ENCODE measurements at places on chromosomes 16 and 17. TPM values are rescaled to one million over a fixed set of nuclear protein-coding genes. Genes with fewer than 3 reads are reported as not detected.

GRCh38 chr16:15894571-15895374 is 6.4 kb upstream of the CEP20 start:
- DNase-seq = no peak

- no peak for DNase-seq
Measured at GRCh38 chr16:89475144-89475543, 15.2 kb downstream of the ANKRD11 start.

DNA sequence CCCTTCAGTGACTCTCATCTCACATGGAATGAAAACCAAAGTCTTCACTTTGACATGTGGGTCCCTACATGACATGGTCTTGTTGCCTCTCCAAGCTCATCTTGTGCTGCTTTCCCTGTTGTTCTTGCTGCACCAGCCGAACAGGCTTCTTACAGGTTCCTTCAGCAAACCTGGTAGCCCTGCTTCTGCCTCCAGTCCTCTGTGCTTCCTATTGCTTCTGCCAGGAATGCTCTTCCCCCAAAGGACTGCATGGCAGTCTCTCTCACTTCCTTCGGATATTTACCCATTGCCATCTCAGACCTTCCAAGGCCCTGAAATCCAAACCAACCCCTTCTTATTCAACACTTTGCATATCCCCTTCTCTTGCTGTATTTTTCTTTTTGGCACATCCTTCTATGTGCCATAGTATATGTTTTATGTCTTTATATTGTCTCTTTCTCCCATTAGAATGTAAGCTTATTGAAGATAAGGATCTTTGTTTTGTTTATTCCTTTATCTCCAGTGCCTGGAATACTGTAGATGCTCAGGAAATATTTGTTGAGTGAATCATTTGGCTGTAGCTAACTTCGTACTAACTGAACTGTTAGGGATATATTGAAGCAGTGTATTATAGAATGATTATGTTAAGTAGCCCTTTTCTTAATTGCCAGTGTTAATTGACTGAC is 57.9 kb upstream of the SLC12A3 start:
- no peak for DNase-seq

GRCh38 chr16:69941251-69942098 is 9.7 kb upstream of the CLEC18A start:
- DNase-seq = no peak

DNA sequence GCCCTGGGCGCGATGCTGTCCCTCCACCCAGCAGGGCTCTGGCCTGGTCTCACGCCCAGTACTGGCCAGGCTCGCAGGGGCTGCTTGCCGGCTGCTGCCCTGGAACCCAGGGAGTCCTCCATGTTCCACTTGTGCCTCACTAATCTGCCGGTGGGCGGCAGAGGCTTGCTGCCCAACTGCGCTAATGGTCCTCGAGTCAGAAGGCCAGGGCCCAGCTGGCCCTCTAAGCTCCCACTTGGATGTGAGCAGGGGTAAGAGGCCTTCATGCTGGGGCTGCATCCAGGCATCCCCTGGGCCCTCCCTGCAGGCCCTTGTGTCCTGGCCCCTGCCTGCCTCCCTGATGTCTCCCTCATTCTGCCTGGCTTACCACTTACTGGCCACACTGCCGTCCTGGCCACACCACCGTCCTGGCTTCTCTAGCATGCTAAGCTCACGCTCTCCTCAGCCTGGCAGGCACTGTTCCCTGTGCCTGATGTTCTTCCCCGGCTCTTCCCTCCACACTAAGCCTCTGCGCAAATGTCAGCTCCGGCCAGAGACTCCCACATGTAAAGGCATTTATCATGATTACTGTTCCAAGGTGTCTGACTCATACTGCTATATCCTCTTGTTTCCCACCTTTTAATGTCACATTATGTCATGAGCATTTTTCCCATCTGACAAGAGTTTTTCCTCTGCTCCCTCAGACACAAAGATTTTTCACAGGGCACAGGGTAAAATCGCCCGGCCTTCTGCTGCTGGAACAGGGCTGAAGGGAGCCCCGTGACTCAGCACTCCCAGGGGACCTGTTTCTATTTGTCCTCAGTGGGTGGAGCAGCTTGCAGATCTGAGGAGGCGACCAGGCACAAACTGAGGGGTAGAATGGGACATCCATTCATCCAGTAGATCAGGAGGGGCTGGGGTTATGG is 15.9 kb downstream of the B9D1 start:
- DNase-seq = no peak

DNA sequence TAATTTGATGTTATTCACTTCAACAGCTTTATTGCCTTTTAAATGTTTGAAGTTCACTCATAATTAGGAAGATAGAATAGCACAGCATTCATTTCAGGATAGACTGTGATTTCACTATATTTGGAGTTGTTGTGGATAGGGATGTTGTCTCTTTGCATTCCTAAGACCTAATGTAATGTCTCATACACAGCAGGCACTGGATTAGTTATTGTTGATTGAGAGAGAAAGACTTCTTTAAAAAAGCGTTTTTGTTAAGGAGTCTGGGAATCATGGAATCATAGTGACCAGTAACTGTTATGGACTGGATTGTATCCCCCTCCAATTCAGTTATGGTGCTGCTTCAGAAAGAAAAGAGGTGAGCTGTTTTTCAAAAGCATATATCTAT is 122.0 kb downstream of the USP22 start:
- no peak for DNase-seq

DNA sequence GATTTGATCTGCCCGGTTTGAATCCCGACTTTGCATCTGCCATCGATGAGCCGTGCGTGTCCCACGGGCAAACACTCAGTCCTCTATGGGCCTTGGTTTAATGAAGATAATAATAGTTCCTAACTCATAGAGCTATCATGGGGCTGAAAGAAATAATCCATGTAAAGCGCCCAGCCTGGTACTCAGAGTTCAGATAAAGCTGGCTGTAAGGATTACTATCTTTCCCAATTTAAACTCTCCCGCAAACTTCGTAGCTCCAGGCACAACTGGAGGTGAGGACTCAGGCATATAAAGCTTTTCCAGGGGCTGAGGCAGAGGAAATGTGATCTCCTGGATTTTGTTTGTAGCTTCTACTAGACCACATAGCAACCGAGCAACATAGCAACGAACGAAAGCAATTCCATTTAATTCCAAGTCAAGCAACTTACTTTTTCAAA is 16.3 kb downstream of the ALOX15 start:
- no peak for DNase-seq

- no peak for DNase-seq
Measured at GRCh38 chr17:74806334-74806733, 30.2 kb upstream of the NAT9 start.

DNA sequence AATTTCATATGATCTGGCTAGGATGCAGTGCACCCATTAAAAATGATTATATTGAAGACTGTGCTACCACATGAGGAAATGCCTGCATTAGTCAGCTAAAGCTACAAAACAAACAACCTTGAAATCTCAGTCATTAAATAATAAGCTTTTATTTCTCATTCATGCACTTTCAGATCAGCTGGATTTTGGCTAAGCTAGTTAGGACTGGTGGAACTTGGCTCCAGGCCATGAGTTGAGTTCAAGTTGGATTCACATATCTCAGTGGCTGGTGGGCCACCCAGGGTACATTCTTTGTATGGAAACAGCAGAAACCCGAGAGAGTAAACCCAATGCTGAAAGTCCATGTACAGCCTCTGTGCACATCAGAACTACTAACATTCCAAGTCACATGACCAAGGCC is 6.4 kb upstream of the SLFN12L start:
- no peak for DNase-seq

DNA sequence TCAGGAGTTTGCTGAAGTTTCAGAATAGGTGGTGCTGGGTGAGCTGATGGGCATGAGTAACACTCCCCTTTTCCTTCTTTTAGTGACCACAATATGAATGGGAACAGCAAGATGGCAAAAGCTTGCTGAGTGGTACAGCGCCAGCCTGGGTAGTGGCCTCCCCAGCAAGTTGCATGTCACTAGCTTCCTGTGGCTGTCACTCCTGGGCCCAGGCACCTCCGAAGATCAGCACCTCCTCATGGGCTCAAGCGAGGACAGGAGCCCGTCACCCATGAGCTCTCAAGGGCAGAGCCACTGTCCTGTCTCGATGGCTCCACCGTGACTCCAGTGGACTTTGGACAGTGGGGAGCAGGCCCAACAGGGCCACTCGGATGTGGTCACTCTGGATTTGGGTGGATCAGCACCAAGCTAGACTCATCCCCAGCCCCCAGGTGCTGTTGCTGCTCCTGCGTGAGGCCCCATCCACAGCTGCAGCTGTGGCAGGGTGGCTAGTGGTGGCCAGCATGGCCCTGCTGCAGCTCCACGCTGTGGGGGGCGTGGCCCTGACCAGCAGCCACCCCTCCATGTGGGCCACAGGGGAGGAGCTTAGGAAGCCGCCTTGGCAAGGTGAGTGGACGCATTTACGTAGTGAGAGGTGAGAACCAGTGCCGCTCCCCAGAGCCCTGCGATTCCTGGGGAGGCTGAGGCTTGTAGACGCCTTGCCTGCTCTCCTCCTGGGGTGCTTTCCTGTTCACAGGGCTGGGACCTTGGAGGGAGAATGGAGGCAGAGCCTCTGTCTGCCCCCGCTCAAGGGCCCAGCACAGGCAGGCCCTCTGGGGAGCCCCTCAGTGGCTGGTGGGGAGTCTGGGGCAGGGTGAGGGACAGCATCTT is 13.6 kb upstream of the DNASE1 start:
- no peak for DNase-seq

- DNase-seq = no peak
Measured at GRCh38 chr17:82118815-82119380, 20.9 kb upstream of the FASN start.

DNA sequence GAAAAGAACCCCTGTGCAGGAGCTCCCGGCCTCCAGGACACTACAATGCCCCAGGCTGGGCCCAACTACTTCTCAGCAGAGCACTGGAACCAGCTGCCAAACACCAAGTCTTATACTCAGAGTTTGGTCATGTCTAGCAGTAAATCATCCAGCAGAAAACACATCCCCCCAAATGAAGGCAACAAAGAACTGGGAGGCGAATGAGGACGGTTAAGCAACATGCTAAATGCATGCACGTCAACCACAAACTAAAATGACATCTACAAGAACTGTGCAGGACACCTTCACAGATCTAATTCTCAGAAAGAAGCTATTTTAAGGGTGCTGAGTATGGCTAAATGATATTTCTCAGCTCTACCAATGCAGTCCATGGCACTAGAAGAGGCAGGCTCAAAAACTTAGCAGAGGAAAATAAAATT is 7.6 kb upstream of the IRX5 start:
- DNase-seq = no peak

GRCh38 chr16:9469512-9469911 is 378.1 kb downstream of the HAPSTR1 start:
- no peak for DNase-seq

GRCh38 chr16:11662582-11662981 is 5.7 kb upstream of the SNN start:
- no peak for DNase-seq

GRCh38 chr16:17468611-17469010 is 2.1 kb downstream of the XYLT1 start:
- DNase-seq = no peak

- DNase-seq = no peak
Measured at GRCh38 chr16:11557801-11558200, 28.9 kb downstream of the LITAF start.

GRCh38 chr16:62738666-62739460 is 702.6 kb upstream of the CDH8 start:
- DNase-seq = no peak

DNA sequence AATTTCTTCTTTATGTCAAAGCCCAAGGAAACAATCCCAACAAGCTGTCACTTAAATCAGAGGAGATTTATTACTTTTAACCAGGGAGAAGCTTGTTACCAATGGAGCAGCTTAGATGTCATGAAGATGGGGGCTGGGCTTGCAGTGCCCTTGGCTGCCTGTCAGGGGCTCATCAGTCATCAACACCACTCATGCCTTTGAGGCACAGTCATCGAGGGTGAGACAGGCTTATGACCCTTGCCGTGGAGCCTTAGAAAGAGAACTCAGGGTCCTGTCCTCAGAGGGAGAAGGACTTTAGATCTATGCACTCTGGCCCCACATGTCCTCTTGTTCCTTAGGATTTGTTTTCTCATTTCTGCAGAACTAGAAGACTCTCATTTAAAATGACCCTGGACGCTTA is 318.3 kb downstream of the CBLN1 start:
- no peak for DNase-seq

GRCh38 chr17:34015253-34015652 is 239.8 kb upstream of the CCL2 start:
- no peak for DNase-seq

DNA sequence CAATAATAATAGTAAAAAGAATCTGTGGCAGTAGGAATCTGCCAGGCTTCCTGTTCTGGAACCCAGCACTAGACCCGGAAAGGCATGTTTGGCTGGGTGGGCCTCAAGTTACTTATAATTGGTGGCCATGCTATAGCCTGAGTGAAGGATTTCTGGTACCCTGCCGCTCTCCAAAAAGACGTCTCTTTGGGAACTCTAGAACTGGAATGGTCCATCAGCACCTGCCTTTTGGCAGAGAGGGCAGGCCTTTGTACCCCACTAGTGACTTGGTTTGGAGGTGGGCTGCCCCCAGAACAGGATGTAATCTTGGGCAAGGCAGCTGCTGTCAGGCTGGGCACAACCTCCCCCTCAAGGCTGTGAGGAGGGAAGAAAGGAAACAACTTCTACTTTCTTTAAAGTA is 29.3 kb upstream of the ST6GALNAC1 start:
- DNase-seq = no peak

DNA sequence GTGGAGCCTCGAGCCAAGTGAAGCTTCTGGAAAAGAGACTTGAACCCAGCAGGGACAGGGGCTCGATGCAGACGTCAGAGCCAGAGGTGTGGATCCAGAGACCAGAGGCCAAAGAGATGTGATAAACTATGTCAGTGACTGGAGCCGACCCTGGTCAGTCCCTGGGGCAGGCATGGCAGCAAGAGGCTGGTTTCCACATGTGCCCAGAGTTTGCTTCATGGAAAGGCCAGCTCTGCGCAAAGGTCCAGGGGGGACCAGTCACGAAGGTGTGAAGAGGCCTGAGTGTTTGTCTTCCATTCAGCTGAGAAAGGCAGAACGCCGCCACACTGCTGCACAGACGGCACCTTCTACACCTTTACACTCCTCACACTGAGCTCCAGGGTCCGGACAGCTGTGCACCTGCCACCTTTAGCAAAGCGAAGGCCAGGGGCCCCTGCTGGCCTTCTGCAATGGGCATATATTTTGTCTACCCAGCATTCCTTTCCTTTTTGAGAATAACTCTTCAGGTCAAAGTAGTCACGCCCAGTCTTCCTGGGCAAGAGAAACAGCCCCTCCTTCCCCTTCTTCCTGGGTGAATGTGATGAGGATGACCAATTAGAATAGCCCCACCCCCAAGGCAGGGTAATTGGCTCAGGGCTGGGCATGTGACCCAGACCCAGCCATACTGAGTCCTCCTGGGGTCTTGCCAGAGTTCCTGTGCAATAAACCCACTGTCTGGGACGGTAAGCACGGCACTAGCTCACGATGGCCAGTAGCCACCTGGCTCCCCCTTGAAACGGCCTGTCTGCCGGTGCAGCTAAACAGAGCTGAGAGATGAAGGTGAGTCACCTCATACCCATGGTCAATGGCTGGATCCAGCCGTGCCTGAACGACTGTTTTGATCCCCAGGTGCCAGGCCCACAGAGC is 2.3 kb upstream of the RPH3AL start:
- DNase-seq = no peak

GRCh38 chr17:74491626-74492025 is 25.2 kb downstream of the CD300A start:
- no peak for DNase-seq

- no peak for DNase-seq
Measured at GRCh38 chr16:23082161-23082788, 67.0 kb downstream of the USP31 start.

Gene OR4D1
- 1.4 TPM for polyA plus RNA-seq

Gene HOXB4
- 0.14 TPM for polyA plus RNA-seq

Gene HBA1
- 207 TPM for polyA plus RNA-seq

Gene CCL17
- not detected for polyA plus RNA-seq

Gene NTN1
- not detected for polyA plus RNA-seq

Gene SCGB1C2
- polyA plus RNA-seq = not detected

Gene OR3A1
- polyA plus RNA-seq = not detected

Gene CEP112
- not detected for polyA plus RNA-seq

Gene CLDN9
- polyA plus RNA-seq = not detected

Data from immature natural killer cell (primary cell).